ENCODE measurements at places on chromosomes 7 and 10.

- peak; percentile 35 for DNase-seq
These were observed 1.1 kb downstream of the BAZ1B start for GRCh38 chr7:73520673-73521635.

GRCh38 chr10:17141504-17142229 lies 12.1 kb upstream of the CUBN start:
- DNase-seq: no peak

- no peak for DNase-seq
These were observed 965 bp upstream of the CAMK1D start for GRCh38 chr10:12348294-12348869.

DNA sequence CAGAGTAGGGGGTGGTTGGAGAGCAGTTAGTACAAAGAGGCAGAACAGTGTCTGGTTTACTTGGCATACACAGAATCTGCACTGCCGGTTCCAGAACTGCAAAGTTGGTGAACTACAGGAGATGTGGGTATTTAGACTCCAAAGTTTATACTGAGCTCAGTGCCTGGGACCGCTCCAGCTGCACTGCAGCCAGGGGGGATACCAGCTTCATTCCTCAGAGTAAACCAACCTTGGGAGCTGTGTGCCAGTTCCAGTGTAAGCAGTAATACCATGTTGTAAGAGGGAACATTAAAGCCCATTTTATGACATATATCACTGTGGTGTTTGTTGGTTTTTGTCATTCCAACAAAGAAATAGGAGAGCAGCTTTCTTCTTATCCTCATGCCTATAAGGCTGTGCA lies 23.4 kb downstream of the LOXL4 start:
- no peak for DNase-seq

GRCh38 chr10:124558339-124559321 lies 97.0 kb downstream of the LHPP start:
- no peak for DNase-seq

DNA sequence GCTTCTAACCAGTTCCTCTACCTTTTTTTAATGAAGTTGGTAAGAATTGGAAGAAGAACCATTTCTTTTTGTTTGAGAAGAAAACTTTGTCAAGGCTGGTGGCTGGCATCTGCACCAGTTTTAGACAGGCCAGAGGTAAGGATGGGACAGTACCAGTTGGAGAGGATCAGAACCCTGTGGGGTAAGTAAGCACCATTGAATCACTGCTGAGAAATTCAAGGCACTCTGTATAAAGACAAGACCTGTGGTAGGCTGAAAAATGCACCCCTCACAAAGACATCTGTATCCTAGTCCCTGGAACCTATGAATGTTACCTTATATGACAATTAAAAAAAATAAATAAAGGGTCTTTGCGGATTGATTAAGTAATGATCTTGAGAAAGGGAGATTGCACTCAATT lies 166.7 kb upstream of the NRP1 start:
- DNase-seq: no peak

- no peak for DNase-seq
These were observed 74.4 kb upstream of the PDZD8 start for GRCh38 chr10:117449636-117450035.
